Breast epithelium (tissue), 4 donors: ENCODE measurements at places on chromosomes 7 and 10.

- DNase-seq = no peak
Measured at GRCh38 chr10:7592627-7593026, 74.1 kb downstream of the ITIH5 start.

- no peak for DNase-seq
Measured at GRCh38 chr10:33010132-33011037, 52.4 kb upstream of the ITGB1 start.

GRCh38 chr7:145216866-145217265 is 381.0 kb upstream of the TPK1 start:
- DNase-seq = no peak

DNA sequence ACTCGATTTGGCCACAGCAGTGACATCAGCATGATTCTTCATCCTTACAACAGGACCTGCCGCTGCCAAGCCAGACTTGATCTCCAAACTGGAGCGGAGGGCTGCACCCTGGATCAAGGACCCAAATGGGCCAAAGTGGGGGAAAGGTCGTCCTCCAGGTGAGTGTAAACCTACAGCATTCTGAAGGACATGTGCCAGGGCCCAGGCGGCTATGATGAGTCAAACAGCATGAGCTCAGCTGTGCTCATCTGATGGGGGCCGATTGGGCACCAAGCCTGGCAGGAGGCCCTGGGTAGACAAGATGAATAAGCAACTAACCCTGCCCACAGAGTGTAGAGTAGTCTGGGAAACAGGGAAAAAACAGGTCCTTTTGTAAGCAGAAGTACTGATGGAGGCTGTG is 14.4 kb upstream of the ATP6V0E2 start:
- no peak for DNase-seq

DNA sequence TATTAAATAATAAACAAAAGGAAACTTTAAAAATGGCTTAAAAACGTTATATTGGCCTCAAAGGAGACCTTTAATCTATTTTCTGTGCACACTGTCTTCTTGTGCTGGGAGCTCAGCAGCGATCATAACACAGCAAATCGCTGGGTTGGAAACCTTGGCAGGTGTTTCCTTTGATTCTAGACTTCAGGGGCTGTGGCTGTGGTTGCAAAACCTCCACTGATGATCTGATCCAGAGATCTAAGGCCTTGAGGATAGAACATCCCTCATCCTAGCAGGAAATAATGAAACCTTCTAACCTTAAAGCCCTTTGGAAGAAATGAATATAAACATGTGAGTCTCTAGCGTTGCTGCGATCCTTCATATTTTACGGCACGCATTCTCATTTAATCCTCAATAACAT is 29.8 kb downstream of the CDHR3 start:
- DNase-seq = no peak

GRCh38 chr10:123151737-123152135 is 2.5 kb upstream of the BUB3 start:
- no peak for DNase-seq
